Effector CD8-positive, alpha-beta T cell (primary cell): ENCODE measurements at places on chromosomes 7 and 10.

GRCh38 chr10:104711302-104711721 lies 70.2 kb downstream of the SORCS3 start:
- DNase-seq = no peak

- DNase-seq = no peak
These were observed 227.2 kb upstream of the PITRM1 start for GRCh38 chr10:3399756-3400155.

- no peak for DNase-seq
These were observed 111.2 kb upstream of the BET1 start for GRCh38 chr7:94115316-94115715.

GRCh38 chr7:12570168-12570533 lies 369 bp upstream of the SCIN start:
- no peak for DNase-seq

GRCh38 chr10:130900441-130901160 lies 410.9 kb downstream of the TCERG1L start:
- DNase-seq = no peak

GRCh38 chr10:62627983-62628382 lies 176.5 kb upstream of the ADO start:
- no peak for DNase-seq

- no peak for DNase-seq
These were observed 191.5 kb downstream of the AHR start for GRCh38 chr7:17489961-17490360.

- no peak for DNase-seq
These were observed 98.6 kb downstream of the FAM53B start for GRCh38 chr10:124645467-124646095.

- DNase-seq = no peak
These were observed 35.4 kb downstream of the GAD2 start for GRCh38 chr10:26251925-26252324.

- DNase-seq = no peak
These were observed 64.5 kb upstream of the ANKRD1 start for GRCh38 chr10:90985321-90985933.

- no peak for DNase-seq
These were observed 64.2 kb downstream of the PHYHIPL start for GRCh38 chr10:59240582-59241183.

DNA sequence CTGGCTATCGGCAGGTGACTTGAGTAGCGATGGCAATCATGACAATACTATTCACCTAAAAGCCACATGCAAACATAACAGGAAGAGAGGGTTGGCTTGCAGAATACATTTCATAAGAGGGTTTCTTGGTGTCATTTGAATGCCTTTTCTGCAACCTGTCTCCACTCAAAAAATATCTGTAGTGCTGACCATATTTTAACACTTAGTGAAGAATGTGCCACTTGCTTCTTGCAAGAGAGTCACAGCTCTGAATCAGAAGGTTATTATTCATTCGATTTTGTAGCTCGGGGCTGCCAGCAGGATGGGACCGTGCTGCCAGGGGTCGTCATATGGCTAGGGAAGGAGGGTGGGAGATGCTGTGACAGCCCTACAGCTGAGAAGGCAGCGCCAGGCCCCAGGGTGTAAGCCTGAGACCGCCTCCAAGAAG lies 152.0 kb upstream of the PITRM1 start:
- no peak for DNase-seq

- no peak for DNase-seq
These were observed 80.3 kb upstream of the CREB5 start for GRCh38 chr7:28332046-28332445.

DNA sequence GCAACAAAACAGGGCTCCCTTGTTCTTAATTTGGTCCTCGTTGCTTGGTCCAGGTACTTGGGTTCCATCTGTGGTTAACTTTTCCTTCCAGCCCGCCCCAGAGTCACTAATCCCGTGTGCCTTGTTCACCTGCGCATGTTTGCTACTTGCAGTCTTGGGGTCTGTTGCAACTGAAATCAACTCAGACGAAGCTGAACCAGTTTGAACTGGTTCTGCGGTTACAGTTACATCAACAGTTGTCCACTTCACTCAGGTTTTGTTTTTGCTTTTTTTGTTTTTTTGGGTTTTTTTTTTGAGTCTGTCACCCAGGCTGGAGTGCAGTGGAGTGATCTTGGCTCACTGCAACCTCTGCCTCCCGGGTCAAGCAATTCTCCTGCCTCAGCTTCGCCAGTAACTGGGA lies 34.7 kb downstream of the TRRAP start:
- no peak for DNase-seq

DNA sequence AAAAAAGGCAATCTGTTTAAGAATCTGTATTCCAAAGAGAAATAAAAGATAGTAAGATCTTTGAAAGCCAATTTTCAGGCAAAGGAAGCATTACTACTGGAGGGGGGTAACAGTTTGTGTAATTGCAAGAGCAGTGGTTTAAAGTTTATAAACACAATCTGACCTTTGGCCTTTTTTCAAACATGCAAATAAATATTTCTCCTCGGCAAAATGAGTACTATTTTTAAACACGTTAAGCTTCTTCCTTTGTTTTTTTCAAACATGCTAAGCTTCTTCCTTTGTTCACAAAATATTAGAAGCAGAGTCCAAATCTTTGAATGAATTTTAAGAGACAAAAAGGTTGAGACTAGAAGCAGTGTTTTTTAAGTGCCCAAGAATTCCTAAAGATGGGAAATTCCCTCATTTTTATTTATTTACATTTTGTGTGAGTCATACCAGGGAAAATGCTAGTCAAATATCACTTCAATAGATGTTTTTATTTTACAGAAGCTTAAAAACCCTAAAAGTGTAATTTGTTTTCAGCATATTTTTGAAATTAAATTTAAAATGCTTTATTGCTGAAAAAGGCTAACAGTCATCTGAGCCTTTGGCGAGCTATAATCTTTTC lies 229.3 kb downstream of the GPR37 start:
- DNase-seq = no peak

DNA sequence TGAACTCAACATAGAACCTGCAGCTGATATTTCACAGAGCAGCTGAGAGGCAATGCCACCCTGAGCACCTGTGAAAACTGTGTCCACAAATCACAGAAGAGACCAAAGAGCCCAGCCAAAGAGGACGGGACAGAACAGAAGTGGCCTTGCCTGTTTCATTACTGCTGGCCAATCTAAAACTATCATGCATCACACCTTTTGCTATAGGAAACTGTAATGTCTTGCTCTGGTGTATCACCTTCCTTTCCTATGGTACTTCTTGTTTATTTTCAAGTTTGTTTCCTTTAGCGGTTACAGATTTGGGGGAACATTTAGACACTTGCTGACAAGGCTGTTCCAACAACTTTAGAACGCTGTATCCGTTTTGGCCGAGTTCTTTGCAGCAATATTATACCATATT lies 80.3 kb downstream of the PIP4K2A start:
- DNase-seq = no peak

DNA sequence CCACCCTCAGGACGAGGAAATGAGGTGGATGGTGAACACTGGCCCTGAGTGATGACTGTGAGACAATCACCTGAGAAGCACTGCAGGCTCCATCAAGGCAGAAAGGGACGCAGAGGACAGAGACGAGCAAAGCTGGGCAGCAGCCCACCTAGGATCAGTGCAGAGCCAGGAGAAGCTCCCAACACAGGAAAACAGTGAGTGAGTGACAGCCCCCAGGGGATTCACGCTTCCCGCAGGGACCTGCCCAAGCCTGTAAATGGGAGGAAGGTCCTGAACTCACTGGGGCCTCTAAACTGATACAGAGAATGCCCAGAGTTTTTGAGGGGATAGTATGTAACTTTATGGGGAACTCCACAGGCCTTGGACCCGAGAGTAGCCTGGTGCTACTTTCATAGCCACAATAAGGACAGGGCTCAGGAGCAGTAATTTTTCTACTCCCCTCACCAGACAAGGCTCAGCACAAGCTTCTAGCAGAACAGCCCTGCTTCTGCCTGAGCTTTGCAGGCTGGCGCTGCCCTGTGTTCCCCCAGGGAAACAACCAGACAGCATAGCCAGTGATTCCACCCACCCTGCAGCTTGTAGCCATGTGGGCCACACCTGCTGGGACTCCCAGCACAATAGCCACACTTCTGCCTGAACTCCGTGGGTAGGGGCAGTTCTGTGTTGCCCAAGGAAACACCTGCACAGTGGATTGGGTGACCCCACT lies 708.4 kb downstream of the POM121L12 start:
- no peak for DNase-seq

- no peak for DNase-seq
These were observed 657 bp downstream of the HACD1 start for GRCh38 chr10:17616403-17617030.

DNA sequence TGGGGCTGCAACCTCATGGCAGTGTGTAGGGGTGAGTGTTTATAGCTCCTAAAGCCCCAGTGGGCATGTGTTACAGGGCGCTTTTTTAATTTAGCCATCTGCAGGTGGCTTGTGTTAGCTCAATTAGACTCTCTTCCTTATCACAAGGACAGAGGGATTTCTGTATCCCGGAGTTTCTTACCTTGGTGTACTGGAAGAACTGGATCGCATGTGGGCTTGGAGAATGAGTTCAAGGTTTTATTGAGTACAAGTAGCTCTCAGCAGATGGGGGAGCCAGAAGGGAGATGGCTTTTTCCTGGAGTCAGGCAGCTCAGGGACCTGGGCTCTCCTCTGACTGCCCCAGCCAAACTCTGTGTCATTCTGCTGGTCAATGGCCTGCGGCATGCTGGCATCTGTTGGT lies 153.5 kb upstream of the C7orf33 start:
- DNase-seq = no peak

DNA sequence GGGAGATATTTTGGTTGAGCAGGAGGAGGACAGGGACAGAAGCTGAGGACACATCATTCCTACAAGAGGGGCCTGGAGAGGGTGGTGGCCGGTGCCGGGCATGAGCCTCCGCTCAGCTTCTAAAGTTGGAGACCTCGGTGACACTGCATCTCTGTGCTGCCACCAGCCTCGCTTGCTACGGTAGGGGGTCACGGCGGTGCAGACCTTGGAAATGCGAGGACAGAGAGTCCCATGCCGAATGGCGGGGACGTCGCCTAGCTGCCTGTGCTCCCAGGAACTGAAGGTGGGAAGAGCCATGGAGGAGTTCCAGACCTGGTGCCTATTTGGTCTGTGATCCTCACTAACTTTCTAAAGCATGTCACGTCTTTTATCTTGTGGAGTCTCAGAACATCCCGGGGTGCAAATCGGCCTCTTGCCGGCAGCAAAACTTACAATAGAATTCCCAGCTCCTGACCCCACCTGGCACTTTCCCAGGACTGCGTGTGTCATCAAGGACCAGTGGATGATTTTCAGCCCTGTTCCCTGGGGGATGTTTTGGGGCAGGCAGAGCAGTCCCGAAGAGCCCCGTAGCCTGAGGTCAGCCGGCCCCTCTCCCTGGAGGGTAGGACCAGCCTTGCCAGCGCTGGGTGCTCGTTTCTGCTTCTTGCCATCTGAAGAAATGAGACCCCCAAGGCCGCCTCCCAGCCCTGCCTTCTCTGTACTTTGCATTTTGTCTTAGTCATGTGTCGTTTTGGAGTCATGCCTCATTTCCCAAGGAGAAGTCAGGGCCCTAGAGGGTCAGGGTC lies 205.8 kb upstream of the SHH start:
- DNase-seq = no peak

DNA sequence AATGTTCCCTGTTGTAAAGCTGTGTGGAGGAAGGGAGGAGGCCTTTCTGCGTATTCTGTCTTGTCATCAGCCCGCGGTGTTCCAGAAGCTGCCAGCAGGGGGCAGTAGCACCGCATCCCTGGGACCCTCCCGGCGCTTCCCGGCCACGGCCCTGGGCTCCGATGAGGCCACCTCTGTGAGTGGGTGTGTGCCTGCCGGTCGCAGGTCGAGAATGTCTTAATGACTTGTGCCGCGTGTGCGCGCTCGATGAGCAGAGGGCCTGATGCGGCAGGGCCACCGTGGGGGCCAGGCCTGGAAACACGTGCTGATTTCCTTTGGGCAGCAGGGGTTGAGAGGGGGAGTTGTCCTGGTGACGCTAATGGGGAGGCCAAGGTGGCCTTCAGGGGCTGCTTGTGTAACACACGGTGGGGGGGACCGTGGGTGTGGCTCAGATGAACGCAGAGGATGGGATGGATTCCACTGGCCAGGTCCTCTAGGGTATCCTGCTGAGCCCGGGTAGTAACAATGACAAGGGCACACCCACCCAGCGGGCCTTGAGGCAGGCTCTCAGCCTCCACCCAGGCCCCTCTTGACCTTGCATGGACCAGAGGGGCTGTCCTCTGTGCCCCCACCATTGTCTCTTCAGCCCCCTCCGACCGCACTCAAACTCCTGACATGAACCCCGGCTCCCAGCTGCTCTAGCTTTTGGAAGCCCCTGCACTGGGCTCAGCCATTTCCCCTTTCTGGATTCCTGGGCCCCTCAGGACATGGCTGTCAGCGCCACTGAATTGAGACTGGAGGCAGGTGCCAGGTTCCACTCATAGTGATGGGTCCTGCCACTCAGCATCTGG lies 135.9 kb upstream of the PODXL start:
- DNase-seq = no peak

DNA sequence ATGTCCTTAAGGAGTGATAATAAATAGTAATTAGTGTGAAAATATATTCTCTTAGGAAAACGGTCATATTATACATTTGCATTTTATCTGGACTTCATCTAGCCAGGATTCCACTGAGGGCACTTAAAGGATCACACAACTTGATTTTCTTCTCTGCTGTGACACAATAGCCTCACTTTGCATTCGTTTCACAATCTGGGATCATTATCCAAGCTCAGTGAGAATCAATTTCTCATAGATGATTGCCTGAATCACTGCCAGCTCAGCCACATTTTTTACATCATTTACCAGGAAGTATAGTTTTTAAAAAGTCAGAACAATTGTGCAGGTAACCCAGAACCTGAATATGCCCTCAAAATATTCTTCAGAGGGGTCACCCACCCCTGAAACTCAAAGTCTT lies 68.9 kb downstream of the PTPRZ1 start:
- DNase-seq = no peak

DNA sequence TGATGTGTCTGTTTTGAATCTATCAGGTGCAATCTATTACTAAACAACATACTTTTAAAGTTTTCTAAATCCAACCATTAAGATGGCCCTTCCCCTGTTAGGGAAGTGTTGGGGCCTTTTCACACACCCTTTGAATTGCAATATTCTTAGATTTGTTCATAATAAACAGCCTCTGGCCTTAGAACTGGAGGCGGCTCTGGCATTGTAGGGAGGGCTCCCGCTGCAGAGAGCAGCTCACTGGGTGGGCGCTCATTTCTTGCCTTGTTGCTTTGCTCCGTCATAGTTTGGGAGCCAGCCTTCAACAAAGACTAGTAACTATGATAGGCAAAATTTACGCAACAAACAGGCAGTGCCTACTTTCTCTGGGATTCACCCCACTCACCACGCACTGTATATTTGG lies 4.2 kb upstream of the HOXA10 start:
- DNase-seq = no peak
